Fibroblast of lung (primary cell): ENCODE measurements at places on chromosomes 6 and 20. TPM values are rescaled to one million over a fixed set of nuclear protein-coding genes. Genes with fewer than 3 reads are reported as not detected.

- DNase-seq: no peak
Observed at GRCh38 chr6:166318227-166318626, 10.0 kb upstream of the PRR18 start.

Gene BNIP5
- total RNA-seq: not detected in 2 replicates

Gene TNXB
- total RNA-seq: 63.9 and 113 TPM in 2 replicates

- DNase-seq: peak; percentile 51
Observed at GRCh38 chr6:151101161-151101815, 138.5 kb upstream of the AKAP12 start.

DNA sequence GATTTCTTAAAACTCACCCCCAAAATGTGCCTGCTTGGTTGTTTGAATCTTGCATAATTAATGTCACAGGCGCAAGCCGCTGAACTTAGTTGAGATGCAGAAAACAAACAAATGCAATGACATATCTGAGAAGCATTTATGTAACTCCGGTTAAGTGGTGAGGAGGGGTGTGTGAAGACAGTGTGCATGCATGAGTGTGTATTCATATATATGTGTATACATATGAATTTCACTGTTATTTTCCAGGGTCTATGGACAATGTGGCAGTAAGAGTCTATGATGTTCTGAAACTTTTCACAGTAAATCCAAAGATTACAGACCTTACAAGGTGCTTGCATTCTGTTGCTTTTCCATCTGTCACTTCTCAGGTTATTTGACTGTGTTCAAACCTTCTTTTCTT, 103.0 kb downstream of the ZNF217 start:
- no peak for DNase-seq

DNA sequence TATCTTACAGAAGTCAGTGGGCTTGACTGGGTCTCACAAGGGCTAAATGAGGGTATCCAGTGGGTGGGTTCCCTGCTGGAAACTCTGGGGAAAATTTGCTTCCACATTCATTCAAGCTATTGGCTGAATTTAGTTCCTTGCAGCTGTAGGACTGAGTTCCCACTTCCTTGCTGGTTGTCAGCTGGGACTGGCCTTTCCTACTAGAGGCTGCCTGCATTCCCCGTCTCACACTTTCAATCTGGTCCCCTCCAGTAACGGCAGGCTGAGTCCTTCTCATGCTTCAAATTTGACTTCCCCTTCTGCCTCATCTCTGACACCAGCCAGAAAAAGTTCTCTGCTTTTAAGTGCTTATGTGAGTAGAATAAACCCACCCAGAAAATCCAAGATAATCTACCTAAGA, 4.4 kb downstream of the CSNK2A1 start:
- DNase-seq: no peak
